ENCODE measurements at places on chromosomes 1 and 21.
A peak's percentile ranks its signal among the peaks of the same experiment; 100 is the strongest.

- no peak for DNase-seq
Observed at GRCh38 chr1:43975249-43975961, 645 bp downstream of the ATP6V0B start.

- DNase-seq = no peak
Observed at GRCh38 chr1:26127235-26128163, 15.9 kb downstream of the PDIK1L start.

DNA sequence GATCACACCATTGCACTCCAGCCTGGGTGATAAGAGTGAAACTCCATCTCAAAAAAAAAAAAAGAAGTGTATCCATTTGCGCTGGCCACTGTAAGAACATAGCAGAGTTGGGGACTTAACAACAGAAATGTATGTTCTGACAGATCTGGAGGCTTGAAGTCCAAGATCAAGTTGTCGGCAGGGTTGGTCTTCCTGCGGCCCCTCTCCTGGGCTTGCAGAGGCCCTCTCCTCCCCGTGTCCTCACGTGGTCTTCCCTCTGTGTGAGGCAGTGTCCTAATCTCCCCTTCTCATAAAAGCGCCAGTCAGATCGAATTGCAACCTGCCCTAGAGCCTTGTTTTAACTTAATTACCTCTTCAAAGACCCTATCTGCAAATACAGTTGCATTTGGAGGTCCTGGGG is 52.6 kb downstream of the MT1HL1 start:
- no peak for DNase-seq

GRCh38 chr21:35015435-35016024 is 33.6 kb downstream of the RUNX1 start:
- DNase-seq = no peak

DNA sequence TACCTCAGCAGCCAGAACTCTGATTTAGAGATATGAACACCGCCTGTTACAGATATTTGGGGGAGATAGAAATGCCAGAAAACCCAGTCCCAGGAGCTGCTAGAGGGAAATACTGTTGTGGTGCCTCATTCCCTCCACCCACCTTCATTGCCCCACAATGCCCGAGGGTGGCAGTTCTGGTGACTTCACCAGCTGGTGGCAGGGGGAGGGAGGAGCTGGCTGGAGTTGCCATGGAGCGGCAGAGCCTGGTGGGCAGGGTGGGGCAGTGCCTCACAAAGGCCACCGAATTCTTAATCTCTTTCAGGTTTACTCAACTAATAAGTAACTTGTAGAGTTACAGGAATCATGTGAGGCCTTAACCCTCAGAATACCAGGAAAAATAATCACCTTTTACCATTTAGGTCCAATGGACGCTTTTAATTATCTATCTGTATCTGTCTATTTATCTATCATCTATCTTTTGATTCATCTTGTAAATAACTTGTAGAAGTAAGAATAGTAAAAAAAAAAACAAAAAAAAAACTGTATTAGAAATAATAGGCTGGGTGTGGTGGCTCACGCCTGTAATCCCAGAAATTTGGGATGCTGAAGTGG is 11.7 kb upstream of the S100A11 start:
- DNase-seq = peak; percentile 44

DNA sequence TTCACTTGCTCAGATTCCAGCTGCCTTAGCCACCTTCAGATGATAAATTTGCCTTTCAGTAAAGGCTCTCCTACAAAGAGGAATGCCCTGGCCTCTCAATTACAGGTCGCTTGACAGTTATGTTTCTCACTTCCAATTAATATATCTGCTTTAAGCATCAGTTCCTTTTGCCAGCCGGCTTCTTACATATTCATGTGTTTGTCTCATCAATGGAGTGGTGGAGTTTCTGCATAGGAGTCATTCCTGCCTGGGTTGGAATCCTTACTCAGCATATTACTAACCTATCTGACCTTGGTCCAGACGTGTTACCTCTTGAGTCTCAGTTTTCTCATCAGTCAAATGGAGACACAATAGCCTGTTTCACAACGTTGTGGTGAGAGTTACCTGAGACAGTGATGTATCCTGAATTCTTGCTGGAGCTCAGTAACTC is 9.4 kb upstream of the SESN2 start:
- no peak for DNase-seq

GRCh38 chr21:35559829-35560225 is 500.5 kb downstream of the SETD4 start:
- DNase-seq = no peak

- no peak for DNase-seq
Observed at GRCh38 chr1:118986555-118987467, 1.3 kb downstream of the TBX15 start.

- no peak for DNase-seq
Observed at GRCh38 chr1:245062741-245063305, 92.0 kb upstream of the KIF26B start.

- DNase-seq = no peak
Observed at GRCh38 chr1:3355894-3356826, 98.3 kb upstream of the ARHGEF16 start.

GRCh38 chr1:97905141-97905940 is 15.5 kb downstream of the DPYD start:
- no peak for DNase-seq

GRCh38 chr21:31476263-31477022 is 132.4 kb upstream of the TIAM1 start:
- no peak for DNase-seq

DNA sequence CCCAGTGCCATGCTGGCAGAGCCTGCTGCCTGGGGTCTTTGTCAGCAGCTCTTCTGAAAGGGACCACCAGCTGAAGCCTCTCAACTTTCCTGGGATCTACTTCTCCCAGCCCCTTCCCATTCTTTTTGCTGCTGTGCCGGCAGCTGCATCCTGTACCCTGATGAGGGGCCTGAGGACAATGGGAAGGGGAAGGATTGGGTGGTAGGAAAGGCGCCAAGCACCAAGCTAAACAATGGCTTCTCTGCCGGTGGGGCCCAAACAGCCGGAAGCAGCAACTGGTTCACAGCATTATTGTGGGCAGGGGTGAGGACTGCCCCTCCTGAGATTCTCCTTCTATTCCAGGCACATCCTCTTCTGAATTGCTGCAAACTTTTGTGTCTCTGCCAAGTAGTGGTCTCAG is 5.0 kb upstream of the EFCAB14 start:
- DNase-seq = no peak

DNA sequence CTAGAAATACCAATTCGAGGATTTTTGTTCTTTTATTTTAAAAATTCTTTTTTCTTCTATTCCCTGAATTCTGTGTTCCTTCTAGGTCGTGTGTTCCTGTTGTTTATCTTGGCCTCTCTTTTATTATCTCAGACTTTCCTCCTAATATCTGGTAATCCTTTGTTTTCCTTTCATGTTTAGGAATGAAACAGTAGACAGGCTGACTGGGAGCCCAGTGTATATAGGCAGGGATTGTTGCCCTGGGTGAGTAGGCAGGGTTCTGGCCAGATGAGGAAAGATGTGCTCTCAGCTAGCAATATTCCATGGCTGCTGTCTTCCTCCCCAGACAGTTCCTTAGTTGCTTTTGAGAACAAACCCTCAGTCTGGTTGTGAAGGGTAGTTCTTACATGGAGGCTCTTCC is 161.8 kb upstream of the PDE4B start:
- DNase-seq = no peak

- no peak for DNase-seq
Observed at GRCh38 chr21:16770266-16770665, 742.6 kb upstream of the CXADR start.

- no peak for DNase-seq
Observed at GRCh38 chr1:223711173-223711572, 1.2 kb upstream of the CAPN2 start.

DNA sequence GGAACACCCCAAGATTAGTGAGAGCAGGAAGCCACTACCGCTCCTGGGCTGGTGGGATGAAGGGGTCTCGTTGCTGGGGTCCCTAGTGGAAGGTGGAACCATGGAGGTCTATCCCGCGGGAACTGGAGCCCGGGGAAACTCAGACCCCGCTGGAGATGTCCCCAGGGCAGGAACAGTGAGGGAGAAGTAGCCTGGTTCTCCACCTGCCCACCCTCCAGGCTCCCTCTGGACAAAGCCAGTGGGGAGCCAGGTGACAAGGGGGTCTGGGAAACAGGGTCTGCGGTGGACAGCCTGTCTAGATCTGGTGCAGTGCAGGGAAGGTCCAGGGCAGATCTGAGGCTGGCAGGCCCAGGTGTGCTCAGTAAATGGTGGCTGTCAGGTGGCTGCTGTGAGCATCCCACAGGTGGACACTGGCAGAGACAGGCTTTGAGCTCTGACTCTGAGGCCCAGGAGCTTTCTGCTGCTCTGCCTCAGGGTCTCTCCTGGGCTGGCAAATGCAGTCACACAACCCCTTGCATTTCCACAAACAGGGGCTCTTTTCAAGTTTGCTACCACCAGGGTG is 88.0 kb upstream of the TLR5 start:
- DNase-seq = no peak

DNA sequence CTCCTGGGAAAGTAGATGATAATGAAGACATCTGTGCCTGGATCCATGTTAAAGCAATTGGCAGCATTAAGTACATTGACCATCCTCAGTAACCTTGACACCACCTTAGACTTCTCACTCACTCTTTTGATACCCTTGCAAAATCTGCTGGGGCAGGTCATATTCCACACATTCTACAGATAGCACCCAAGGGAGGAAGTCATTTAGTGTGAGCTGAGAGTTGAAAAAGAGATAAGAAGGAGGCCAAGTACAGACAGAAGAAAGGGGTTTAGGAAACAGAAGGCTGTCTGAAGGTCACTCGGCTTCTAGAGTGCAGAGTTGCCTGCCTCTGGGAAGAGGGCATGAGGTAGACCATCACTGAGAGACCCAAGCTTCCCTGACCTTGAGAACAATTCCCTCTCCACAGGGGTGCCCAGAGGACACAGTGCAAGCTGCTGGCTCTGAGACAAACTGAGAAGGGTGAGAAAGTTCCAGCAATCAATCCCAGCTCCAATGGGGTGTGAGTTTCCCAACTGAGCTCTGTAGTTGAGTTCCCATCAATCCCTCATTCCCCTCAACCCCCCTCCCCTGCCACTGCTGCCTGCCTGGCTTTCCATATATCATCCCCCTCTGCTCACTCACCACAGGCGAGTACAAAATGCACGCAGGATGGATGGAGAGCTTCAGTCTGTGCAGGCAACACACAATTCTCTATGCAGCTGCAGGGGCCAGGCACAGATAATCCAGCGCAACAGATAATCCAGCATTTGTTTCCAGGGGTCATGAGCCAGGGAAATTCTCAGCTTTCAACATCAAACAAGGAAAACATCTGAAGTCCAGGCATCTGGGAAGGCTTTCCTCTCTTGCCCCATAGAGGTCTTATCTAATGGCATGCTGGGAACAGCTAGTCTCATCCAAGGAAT is 7.4 kb upstream of the MOB3C start:
- no peak for DNase-seq

- DNase-seq = no peak
Observed at GRCh38 chr1:101183388-101183699, 53.5 kb upstream of the S1PR1 start.

GRCh38 chr1:212587016-212587887 is 21.3 kb upstream of the ATF3 start:
- no peak for DNase-seq

GRCh38 chr1:192739476-192740184 is 69.2 kb upstream of the RGS2 start:
- no peak for DNase-seq

DNA sequence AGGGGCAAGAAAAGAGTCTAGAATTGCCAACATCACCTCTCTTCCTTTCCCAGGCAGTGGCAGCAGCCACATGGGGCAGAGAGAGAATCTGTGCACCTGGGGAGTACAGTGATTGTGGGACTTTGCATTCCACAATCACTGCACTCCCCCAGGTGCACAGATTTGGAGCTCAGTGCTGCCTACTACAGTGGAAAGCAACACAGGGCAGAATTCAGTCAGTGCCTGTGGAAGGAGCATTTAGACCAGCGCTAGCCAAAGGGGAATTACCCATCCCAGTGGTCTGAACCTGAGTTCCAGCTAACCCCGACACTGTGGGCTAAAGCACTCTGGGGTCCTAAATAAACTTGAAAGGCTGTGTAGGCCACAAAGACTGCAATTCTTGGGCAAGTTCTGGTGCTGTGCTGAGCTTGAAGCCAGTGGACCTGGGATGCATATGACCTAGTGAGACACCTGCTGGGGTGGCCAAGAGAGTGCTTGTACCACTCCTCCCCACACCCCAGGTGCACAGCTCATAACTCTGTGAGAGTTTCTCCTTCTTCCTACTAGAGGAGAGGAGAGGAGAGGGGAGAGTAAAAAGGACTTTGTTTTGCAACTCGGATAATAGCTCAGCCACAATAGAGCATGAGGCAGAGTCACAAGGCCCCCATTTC is 50.3 kb downstream of the NUP210L start:
- no peak for DNase-seq

- DNase-seq = no peak
Observed at GRCh38 chr1:156746728-156747631, 4.5 kb downstream of the HDGF start.

GRCh38 chr1:117821774-117822482 is 107.5 kb downstream of the GDAP2 start:
- no peak for DNase-seq

DNA sequence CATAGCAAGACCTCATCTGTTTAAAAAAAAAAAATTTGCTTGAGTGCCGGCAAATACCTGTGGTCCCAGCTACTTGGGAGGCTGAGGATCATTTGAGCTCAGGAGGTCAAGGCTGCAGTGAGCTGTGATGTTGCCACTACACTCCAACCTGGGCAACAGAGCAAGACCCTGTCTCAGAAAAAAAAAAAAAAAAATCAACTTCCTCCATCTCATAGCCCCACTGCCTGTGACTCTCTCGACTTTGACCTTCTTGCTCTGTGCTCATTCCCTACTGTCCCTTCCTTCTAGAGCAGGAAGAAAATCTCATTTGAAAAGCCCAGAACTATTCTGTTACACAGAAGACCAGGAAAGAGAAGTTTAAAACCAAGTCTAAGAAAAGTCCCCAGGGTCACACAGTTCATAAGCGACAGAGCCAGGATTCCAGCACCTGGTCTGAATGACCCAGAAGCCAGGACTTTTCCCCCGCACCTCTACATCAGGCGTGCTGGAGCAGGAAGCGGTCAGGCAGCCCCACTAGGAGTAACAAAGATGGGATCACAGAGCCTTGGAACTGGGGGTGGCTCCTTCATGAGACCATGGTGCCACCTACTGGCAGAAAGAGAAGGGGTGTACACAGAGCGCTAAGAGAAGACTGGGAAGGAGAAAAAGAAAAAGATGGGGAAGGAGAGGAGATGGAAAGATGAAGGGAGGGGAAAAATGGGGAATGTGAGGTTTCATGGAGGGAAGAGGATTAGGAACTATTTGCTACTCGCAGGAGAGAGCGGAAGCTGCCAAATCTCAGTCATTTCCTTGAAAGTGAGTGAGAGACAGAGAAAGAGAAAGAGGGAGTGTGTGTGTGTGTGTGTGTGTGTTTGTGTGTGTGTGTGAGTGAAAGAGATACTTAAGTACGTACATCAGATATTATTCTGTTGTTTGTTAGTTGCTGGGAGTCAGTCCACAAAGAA is 3.1 kb upstream of the P3R3URF start:
- peak; percentile 49 for DNase-seq

Data from stimulated activated CD8-positive, alpha-beta memory T cell treated with anti-CD3 and anti-CD28 coated beads, Interleukin-15, amount 100 ng/mL, for 1 hour (primary cell).